ENCODE measurements at places on chromosomes 16 and 17.

DNA sequence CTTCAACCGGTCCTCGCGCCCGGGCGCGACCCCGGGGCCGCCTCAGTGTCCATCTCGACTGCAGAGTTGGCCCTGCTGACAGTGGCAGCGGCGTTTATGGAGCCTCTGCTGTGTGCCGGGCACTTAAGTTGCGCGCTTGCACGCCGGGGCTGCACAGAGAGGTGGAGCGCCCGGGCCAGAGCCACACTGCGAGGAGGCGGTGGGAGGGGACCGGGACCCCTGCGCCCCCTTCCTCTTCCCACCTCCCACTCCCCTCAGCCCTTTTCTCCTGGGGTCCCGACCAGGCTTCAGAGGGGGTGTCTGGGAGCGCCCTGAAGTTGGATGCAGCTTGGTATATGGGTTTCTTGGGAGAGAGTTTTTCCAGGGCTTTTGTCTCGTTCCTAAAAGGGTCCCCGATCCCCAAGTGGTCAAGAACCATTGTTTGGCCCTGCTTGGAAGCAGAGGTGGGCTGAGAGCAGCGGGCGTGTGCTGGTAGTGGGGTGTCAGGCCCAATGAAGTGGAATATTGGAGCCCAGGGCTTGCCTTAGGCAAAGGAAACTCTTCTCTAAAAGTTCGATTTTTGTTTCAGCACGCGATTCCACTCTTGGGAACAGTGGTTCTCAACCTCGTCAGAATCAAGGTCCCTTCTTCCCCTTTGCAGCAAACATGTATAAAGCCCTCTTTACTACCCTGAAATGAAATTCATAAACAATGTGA, 605 bp downstream of the MRTFB start:
- DNase-seq, result no peak

DNA sequence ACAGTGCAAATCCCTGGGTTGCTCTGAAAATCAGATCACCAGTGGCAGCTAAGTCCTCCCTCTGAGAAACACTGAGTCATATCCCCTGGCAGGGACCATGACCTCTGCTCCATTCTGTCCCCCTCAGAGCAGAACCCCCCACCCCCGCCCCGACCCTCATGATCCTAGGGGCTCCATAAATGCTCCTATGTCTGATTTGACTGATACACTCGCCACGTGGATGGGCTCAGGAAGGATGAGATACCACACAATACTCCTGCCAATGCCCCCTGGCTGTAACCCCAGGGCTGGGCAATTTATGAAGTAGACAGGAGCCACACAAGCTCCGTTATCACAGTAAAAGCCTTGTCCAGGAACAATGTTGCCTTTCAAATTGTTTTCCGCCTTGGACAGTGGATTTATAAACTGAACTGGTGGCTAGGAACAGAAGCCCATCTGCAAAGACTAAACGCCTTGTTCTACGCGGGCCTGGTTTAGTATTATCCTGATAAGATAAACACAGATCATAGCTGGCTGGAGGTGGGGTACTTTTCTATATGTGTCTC, 394.8 kb downstream of the SLC39A11 start:
- DNase-seq, result peak; percentile 52

DNA sequence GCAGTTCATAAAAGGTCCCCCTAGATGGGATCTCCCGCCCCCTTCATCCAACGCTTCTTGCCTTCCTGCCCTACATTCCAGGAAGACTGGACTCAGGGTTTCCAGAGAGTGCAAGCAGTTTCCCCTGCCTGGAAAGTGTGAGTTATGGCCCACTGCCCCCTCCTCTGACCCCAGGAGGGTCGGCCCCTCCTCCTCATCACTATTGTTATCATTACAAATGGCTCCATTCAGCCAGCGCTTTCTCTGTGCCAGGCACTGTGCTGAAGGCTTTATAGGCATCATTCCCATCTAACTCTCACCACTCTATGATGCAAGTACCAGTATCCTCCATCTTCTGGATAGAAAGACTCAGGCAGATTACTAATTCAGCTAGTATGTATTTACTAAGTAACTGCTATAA, 90.7 kb downstream of the USP31 start:
- no peak for DNase-seq

GRCh38 chr17:7825206-7825990, 8.6 kb upstream of the KDM6B start:
- DNase-seq, result no peak

GRCh38 chr17:27970587-27970986, 71.9 kb upstream of the NLK start:
- no peak for DNase-seq

DNA sequence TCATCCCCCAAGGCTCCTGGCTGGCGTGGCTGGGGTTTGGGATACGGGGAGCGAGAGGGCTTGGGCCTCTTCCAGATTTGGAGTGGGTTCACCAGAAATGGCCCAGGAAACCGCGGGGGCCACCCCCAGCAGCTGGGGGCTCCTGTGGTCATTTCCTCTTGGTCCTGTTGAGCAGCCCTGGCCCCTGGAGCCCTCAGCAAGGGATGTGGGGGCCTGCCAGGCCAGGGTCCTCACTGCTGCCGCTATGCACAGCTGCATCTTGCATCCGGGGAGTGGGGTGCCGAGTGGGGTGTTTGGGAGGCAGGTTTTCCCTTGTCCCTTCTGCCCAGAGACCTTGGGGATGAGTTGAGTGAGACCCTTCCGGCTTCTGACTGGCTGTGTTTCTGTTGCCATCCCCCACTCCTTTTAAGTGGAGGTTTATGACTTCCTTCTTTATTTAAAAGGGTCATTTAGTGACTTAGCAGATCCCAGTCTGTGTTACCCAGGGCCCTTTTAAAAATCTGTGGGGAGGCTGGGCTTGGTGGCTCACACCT, 319.8 kb downstream of the SEC14L1 start:
- no peak for DNase-seq

- no peak for DNase-seq
Measured at GRCh38 chr17:80286638-80286960, 25.9 kb downstream of the RNF213 start.

DNA sequence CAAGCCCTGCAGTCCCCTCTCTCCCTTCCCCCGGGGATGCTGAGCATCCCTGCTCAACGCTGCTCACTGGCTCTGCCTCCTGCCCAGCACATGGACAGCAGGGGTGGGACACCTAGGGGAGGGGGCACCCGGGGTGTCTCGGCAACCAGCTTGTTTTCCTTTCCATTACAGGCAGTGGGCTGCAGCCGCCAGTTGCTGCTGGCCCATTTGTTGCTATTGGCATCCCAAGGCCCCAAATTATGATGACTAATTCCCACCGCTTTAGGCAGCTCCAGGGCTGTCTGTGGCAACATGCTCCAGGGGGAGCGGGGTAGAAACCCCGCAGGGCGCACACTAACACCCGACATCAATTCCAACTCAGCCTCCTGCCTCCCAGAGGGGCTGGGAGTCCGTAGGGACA, 4.9 kb downstream of the SDK2 start:
- DNase-seq, result no peak

- no peak for DNase-seq
Measured at GRCh38 chr16:56451753-56452689, 667 bp downstream of the OGFOD1 start.

DNA sequence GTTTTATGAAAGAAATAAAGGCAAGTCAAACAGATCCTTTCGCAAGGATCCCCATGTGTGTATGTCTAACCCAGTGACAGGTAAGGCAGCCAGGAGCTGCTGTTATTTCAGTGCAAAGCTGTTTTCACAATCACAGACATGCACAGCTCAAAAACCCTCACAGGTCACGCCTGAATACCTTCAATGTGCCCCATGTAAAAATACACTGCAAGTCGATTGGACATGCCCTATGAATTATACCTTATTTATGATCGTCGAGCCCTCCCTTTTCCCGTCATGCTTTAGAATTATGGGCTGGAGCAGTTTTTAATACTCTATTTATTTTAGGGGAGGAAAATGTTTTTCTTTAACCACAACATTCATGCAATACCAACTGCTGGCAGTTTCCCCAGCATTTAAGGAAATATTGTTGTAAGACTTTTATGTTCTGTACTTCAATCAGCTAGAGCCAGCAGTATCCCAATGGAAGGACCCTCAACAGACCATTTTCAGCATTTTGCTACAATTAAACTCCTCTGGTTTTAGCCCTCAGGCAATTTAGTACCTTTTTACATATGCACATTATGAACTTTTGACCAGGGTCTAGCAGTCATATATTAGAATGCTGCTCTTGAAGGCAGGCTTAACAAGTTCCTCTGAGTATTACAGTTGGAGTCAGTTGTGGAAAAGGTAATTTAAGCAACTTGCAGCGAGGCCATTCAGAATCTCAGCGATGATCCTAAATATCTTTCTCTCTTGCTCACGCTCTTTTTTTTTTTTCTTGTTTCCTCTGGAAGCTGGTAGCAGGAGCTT, 362.2 kb downstream of the WWOX start:
- no peak for DNase-seq

GRCh38 chr16:22317625-22318024, 20.4 kb downstream of the POLR3E start:
- DNase-seq, result no peak

- no peak for DNase-seq
Measured at GRCh38 chr16:27640277-27640600, 90.3 kb downstream of the KATNIP start.

- DNase-seq, result no peak
Measured at GRCh38 chr17:76996741-76997694, 128.8 kb downstream of the MGAT5B start.

- no peak for DNase-seq
Measured at GRCh38 chr16:55832425-55832772, 497 bp downstream of the CES1 start.

DNA sequence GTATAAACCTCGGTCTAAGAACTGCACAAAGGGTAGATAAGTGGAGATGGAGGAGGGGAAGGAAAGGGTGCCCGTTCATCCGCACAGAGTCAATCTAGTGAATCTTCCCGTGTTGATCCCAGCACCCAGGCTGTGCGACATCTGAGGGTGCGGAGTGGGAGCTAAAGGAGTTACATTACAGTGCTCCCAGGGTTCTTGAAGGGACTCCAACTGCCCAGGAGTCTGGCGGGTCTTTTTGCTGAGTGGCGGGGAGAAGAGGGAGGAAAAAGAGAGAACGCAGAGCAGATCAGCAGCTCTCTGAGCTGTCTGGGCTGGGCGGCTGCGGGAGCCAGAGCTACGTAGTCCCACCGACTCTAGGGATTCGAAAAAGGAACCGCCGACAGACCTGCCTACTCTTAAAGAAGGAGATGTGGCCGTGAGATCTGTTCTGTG, 1.6 kb upstream of the CA10 start:
- no peak for DNase-seq

- DNase-seq, result no peak
Measured at GRCh38 chr17:3935140-3935542, 18.9 kb upstream of the P2RX1 start.

- no peak for DNase-seq
Measured at GRCh38 chr16:13335879-13336278, 434.5 kb downstream of the SHISA9 start.

GRCh38 chr16:78773291-78773702, 673.8 kb downstream of the WWOX start:
- no peak for DNase-seq

- DNase-seq, result no peak
Measured at GRCh38 chr17:70775679-70776078, 606.3 kb downstream of the KCNJ2 start.

DNA sequence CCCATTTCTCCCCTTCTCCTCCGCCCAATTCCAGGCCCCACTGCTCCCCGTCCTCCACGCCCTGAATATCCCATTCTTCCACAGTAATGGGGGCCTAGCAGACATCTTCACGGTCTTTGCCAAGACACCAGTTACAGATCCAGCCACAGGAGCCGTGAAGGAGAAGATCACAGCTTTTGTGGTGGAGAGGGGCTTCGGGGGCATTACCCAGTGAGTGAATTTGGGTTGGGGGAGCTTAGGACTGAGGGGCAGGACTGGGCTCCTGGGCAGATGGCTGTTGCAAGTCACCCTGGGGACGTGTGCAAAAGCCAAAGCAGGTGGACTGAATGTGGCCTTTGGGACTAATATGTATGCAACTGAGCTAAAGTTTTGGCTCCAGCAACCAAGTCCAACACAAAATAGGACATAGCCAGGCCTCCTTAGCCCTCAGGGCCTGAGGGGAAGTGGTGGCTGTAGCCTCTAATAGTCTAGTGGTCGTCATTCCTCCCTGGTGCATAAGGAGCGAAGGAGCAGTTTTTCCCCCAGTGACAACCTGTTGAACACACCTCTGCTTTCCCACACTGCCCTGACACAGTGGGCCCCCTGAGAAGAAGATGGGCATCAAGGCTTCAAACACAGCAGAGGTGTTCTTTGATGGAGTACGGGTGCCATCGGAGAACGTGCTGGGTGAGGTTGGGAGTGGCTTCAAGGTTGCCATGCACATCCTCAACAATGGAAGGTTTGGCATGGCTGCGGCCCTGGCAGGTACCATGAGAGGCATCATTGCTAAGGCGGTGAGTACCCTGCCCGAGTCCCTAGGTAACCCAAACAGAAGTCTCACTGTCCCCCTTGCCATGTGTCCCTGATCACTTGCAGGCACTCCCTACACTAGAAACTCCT, 2.6 kb downstream of the ACADVL start:
- DNase-seq, result no peak

DNA sequence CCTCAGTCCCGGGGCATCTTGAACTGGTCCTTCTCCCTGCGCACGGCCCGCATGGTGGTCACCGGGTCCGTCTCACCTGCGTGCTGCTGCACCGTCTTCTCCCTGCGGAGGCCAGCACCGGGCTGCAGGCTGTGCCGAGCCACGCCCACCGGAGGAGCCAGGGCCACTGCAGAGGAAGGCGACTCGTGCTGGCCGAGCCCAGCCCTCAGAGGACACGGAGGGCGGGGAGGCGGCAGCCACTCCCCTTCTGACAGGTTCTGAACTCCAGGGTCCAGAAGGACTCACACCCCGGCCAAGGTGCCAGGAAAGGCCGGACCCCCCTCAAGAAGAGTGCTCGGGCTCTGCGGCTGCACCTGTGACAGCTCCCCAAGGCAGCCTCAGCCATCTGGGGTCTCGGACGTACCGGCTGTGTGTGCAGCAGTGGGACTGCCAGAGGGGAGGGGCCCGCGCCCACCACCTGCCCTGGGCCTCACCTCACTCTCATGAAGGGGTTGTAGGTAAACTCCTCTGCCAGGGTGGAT, 15.8 kb upstream of the IGFALS start:
- DNase-seq, result no peak

DNA sequence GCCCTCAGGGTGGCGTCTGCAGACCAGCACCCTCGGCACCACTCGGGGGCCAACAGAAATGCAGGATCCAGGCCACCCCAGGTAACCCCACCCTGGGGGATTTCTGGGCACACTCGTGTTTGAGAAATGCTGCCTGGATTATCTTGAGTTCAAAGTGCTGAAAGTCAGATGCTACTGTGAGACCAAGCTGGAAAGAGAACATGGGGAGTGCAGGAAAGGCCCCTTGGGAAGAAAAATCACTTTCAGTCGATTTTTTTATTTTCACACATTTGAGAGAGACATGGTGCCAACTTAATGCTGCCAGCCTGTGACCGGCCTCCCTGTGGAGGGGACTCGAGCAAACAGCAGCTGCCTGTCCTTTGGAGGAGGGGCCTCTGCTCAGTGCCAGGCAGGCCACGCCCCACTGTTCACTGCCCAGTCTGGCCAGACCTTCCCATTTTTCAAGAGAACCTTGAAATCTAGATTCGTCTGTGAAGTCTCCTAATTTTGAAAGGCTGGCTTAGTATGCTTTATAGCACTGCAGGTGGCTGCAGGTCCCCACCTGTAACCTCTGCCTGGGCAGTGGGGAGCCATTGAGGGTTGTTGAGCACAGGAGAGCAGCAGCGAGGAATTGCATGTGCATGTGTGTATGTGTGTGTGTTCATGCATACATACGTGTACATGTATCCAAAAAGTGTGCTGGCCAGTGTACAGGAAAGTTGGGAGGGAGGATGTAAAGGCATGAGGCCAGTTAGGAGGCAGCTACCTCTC, 70.7 kb upstream of the PLCG2 start:
- no peak for DNase-seq

Data from NCI-H1048 (cell line).